ENCODE measurements at places on chromosomes 1 and 21.

DNA sequence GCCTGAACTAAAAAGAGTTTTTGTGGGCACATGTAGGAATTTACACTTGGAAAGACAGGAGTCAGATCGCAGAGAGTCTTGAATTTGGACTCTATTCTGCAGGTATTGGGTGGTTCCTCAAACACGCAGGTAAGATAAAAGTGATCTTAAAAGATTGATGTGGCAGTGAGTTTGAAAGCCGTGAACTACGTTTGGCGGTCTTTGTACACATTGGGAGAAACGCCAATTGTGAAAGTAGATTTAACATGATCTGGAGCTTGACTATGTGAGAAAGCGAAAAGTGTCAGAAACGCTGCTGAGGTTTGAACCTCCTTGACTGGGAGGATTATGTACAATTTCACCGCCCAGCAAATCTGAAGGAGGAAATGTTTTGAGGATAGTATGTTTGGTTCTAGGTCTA, 1.5 kb upstream of the PPP2R5A start:
- no peak for DNase-seq

DNA sequence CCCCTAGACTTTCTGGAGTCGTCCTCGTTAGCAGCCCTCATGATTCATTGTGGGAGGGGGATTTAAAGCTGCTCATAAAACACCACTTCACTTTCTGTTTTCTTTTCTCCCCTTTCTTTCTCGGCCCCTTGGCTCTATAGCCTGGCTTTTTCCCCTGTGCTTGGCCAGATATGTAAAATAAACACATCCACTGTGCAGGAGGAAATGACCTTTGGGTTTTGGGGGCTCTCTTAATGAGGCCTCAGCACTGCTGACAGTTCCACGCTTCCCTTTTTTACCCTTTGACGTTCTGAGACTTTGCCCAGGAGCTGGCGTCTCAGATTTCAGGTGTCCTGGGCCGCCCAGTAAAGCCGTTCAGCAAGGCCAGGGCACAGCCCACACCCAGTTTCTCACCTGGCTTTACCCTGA, 65.7 kb downstream of the RUNX3 start:
- DNase-seq = no peak

DNA sequence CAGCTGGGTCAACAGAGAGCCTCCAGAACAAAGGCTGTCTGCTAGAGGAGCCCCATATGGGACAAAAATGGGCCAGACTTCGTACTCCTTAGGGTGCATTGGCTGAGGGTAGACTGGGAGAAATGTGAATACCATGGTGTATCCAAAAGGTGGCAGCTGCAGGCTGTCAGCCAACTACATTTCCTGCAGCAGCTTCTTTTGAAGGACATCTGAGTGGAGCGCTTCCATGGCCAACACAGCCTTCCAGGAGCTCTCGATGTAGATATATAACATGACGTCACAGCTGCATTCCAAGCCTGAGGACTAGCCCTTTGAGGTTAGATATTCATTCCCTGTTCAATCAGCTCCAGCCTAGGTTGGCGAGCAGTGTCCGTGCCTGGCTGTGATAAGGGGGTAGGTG, 107.7 kb downstream of the MAB21L3 start:
- no peak for DNase-seq

GRCh38 chr1:164602101-164602422, 43.1 kb downstream of the PBX1 start:
- no peak for DNase-seq

DNA sequence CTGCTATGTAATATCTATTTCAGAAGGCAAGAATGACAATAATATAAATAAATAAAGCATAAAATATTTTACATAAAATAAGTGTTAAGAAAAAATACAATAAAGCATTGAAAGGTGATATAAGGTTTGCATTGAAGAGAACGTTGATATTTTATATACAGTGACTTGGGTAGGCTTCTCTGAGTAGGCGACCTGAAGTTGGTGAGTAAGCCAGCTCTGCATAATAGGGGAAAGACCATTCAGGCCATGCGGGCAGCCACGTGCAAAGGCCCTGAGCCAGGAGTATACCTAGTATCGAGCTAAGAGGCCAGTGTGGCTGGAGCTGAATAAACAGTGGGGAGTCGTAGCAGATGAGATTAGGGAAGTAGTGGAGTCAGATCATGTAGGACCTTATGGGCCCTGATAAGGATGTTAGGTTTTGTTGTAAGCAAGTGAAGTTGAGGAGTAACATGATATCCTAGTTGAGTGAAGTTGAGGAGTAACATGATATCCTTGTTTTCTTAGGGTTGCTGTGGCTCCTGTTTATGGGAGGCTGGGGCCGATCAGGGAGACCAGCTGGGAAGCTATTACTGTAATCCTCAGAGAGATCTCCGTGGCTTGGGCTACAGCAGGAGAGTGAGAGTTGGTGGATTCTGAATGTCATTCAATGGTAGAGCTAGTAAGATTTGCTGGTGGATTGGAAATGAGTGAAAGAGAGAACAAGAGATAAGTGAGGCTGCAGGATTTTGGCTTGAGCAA, 22.0 kb downstream of the KCNK1 start:
- DNase-seq = peak; percentile 12

DNA sequence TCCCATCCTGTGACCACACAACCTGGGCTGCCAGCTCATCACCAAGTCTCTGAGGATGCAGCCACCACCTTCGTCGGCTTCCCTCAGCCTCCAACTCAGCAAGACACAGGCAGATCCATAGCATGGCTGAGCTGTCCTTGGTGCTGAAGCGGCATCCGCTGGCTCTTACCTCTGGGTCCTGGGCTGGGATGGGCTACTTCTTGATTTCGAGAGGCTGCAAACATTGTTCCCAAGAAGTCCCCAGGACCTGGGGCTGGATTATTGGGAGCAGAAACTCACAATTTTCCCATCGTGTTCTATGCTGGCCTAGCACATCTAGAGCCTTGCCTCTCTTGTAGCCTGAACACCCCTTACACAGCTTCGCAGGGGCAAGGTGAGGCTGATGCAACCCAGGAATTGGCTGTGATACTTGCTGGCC, 24.9 kb upstream of the C1QA start:
- peak; percentile 16 for DNase-seq

DNA sequence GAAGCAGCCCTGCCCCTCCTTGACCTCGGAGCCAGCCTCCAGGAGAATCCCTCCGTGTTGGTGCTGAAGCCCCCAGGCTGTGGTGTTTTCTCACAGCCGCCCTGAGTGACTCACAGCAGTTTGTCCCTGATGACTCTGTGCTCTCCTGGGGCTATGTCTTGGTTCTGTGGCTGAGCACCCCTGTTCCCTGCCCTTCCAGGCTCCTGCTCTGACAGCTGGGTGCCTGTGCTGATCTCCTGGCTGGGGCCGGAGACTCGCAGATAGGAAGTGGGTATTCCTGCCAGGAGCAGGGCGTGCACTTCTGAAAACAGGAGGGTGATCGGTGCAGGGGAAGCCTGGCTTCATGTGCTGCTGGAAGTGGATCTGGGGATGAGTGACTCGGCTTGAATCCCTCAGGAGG, 34.5 kb downstream of the POFUT2 start:
- no peak for DNase-seq

- DNase-seq = no peak
Measured at GRCh38 chr21:41932191-41932575, 21.6 kb downstream of the C2CD2 start.

DNA sequence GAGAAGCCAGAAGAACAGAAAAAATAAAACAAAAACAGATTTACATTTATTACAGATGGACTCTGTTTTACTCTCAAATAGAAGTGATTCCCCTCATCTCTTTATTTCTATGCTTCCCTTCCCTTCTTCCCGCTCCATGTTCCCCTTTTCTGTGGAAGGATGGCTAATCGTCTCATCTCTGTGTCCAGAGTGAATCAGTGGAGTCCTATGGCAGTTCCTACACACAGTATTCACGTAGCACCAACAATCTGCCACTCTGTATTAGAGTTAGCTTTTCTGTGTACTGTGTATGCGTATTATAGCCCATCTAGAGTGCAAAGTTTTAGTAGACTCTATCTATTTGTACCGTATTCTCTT, 6.8 kb upstream of the ERO1B start:
- no peak for DNase-seq

- no peak for DNase-seq
Measured at GRCh38 chr1:85884372-85885035, 176.3 kb upstream of the ZNHIT6 start.

Measured in fibroblast of skin of left biceps (primary cell).